Fibroblast of pulmonary artery (primary cell): ENCODE measurements at places on chromosomes 5 and 9.

- DNase-seq, result peak; percentile 16
Measured at GRCh38 chr5:168269937-168270330, 21.5 kb upstream of the WWC1 start.

GRCh38 chr9:92721548-92721947 is 43.1 kb downstream of the BICD2 start:
- DNase-seq, result no peak

- DNase-seq, result no peak
Measured at GRCh38 chr5:177336603-177337494, 14.6 kb downstream of the LMAN2 start.

DNA sequence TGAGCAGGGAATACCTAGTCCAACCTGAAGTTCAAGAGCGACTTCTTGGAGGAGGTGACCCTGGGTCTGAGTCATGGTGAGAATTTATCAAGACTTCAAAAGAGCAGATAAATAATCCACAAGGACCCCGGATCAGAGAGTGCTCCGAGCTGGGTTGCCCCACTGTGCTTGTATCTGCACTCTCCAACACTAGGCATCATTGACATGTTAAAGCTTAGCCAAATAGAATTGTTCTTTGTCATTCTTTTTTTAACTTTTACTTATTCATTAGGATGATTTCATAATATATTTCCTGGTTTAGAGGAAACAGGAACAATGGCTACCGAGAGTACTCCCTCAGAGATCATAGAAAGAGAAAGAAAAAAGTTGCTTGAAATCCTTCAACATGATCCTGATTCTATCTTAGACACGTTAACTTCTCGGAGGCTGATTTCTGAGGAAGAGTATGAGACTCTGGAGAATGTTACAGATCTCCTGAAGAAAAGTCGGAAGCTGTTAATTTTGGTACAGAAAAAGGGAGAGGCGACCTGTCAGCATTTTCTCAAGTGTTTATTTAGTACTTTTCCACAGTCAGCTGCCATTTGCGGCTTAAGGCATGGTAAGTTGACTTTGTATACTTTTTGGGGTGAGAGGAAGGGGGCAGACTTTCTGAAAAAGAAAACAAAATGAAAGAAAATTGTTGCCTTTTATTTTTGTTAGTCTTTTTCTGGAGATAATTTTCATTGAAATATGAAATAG is at the start of gene CARD6:
Gene CARD6, plus strand, starts transcription at position 300 of the 738 bp plus-strand sequence. Its CDS starts 16 bp downstream, at position 316.
- DNase-seq, result peak; percentile 65

DNA sequence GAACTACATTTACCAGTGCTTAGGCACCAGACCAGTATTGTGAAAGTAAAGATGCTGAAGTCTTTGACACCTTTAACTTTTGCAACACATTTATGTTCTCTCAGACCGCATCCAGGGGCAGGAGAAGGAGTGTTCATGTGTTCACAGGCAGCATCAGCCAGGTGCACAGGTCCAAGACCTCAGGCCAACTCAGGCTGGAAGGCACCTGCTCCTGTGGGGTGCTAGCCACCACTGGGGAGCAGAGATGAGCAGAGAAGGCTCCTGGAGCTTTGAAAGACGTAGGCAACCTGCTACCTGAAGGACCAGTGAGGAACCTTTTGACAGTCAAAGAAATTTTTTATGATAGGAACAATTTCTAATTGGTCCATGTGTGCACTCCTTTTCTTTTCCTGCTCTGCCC is 35.6 kb downstream of the DAPK1 start:
- DNase-seq, result no peak

GRCh38 chr9:7293091-7293490 is 506.5 kb downstream of the DMAC1 start:
- no peak for DNase-seq

DNA sequence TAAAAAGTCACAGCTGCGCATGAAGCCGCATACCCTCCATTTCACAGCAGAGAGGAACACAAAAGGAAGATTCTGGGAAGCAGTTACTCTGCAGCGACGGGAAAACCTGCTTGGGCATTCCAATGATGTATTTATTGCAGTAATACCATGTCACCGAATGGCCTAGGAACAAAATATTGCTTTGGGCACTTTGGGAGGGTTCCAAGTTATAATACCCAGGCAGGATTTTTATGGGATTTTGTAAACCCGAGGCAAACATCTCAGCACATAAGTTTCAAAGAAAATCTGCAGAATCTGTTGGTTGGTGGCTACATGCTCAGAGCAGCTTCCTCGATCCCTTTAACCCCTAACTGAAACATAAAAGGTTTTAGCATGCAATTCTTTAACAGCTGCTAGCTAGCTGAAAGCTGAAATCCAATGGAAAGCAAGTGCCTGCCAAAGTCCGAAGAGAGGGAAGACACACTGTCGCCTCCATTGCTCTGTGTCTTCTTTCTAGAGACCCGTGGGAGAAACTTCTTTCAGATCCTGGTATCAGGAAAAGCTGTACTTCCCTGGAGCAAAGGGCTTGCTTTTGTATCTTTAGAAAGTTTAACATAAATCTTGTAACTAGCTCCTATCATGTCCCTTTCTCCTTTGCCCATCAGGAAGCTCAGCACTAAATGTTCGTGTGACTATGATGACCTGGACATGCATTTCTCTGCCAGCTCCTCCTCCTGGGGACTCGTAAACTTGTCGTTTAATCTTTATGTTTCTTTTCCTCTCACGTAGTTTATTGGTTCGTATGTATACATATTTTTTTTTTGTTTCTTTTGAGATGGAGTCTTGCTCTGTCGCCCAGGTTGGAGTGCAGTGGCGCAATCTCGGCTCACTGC is 195.0 kb downstream of the MAPKAP1 start:
- DNase-seq, result no peak

DNA sequence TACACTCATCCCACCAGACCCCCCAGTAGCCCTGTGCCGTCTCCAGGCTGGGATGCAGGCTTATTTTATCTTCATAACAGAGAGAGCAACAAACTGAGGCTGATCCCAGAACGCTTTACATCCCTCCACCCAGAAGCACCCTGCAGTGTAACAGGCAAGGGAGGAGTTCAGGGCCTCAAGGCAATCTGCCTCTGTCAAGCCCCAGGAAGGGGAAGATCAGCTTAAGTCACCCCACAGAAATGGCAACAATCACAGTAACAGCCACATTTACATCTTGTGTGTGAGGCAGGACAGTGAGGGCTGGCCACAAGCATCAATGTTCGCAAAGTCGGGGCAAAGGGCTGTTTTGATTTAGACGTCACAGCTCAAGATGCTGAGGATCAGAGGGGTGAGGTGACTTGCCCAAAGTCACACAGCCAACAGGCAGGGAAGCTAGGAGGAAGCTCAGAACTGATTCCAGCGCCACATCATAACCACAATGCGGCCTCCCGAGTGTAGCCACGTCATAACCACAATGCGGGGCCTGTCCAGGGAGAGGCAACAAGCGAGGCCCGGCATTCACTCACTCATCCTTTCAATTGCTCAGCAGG is 14.4 kb downstream of the STK10 start:
- DNase-seq, result peak; percentile 46

DNA sequence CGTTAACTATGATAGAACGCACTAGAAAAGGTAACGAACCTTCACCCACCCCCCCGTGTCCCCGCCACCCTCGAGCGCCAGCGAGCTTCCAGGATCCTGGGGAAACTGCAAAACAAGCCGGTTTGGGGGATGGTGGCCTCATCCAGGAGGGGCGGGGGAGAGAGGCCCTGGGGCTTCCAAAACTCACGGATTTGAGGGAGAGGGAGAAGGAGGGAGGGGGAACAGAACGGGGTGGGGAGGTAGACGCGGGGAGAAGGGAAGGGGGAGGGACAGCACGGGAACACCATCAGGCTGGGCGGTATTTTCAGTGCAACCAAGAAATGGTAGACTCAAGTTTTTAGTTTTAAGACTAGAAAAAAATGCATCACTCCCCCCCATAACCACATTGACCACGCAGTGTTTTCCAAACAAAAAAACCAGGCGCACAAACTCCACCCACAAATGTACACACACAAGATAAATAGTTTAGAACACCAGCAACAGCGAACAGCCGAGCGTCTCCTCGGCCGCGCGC is 1.4 kb downstream of the NRARP start:
- peak; percentile 72 for DNase-seq

DNA sequence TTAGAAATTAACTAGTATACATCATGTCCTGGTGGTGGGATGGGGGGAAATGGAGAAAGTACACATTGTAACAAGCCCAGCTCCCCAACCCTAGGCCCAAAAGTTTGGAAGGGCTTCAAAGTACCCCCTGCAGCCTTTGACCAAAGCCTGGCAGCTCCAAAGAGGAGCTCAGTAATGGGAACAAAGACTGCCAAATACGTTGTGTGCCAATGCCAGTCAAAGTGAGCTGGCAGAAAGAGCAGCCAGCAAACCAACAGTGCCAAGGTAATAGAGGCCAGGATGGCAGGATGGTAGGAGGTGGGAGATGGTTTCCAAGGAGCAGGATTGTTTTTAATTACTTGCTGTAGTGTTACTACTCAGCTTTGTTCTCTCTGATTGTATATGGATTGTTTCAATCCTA is 248.3 kb downstream of the COX7C start:
- DNase-seq, result no peak

GRCh38 chr5:137305971-137306602 is 193.0 kb downstream of the SPOCK1 start:
- no peak for DNase-seq

- no peak for DNase-seq
Measured at GRCh38 chr9:92159058-92159457, 43.8 kb upstream of the SPTLC1 start.

GRCh38 chr5:71830681-71831539 is 111.8 kb downstream of the CARTPT start:
- peak; percentile 89 for DNase-seq

GRCh38 chr9:80410106-80410505 is 838.3 kb downstream of the TLE4 start:
- peak; percentile 3 for DNase-seq

- no peak for DNase-seq
Measured at GRCh38 chr5:159536646-159537045, 206.4 kb upstream of the IL12B start.

GRCh38 chr9:109821711-109822110 is 41.7 kb downstream of the PALM2AKAP2 start:
- DNase-seq, result no peak

DNA sequence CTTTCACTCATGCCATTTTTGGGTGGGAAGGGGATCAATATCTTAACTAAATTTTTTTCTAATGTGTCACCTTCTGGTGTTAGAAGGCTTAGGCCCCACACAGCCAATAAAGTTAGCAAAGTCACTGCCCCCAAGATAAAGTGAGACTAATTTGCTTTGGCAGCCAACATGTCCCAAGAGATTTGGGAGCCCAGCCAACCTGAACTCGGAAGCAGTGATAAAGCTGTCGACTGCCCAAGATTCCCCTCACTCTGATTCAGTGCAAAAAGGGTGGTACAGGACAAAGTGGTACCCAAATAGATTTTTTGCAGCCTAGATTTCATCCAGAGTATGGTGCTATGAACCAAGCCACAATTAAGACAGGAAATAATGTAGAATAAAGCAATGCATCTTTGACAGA is 572.5 kb upstream of the ARRDC3 start:
- DNase-seq, result no peak

DNA sequence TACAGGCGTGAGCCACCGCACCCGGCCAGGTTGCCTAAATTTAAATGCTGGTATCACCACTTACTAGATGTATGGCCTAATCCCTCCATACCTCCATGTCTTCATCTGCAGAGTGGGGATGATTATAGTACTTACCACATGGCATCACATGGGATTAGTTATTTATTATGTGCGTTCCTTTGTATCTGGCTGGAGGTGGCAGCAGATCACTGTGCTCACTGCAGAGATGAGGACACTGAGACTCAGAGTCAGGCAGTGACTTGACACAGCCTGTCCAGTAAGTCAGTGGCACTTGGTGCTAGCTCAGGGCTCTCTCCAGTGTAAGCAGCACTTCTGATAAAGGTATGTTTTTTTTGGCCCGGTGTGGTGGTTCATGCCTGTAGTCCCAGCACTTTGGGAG is 38.4 kb upstream of the HAND1 start:
- DNase-seq, result no peak

GRCh38 chr5:71528206-71528605 is 58.9 kb upstream of the MCCC2 start:
- no peak for DNase-seq

DNA sequence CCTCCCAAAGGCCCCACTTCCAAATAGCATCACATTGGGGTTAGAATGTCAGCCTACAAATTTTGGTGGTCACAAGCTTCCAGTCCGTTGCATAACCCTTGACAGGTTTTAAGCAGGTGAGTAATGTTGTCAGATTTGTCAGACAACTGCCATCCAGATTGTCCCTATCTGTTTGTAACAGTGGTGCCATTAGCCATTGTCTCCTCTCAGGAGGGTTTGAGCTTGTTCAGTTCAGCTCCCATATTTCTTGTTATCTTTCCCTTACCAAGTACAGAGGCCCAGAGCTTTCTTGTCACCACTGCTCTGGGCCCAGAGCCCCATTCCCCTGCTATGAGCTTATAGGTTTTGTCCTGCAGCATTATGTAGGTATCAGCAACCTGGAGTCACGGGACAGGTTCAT is 14.8 kb upstream of the GSN start:
- DNase-seq, result no peak

GRCh38 chr9:126975327-126976220 is 61.0 kb downstream of the RALGPS1 start:
- no peak for DNase-seq

DNA sequence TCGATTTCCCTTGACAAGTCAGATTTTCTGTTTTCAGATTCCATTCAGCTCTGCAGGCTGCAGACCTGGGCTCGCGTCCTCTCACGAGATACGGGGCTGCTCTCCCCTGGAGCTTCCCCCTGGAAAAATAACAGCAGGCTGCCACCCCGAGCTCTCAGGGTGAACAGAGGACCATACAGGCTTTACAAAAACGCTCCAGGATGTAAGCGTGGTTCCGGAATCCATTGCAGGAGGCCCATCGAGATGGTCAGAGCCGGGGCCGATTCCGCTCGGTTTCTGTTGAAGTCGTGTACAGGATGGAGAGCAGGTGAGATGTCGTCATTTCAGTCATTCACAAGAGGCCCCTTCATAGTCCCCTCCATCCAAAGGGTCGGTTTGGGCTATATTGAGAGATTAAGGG is 297.7 kb upstream of the IRX4 start:
- no peak for DNase-seq

DNA sequence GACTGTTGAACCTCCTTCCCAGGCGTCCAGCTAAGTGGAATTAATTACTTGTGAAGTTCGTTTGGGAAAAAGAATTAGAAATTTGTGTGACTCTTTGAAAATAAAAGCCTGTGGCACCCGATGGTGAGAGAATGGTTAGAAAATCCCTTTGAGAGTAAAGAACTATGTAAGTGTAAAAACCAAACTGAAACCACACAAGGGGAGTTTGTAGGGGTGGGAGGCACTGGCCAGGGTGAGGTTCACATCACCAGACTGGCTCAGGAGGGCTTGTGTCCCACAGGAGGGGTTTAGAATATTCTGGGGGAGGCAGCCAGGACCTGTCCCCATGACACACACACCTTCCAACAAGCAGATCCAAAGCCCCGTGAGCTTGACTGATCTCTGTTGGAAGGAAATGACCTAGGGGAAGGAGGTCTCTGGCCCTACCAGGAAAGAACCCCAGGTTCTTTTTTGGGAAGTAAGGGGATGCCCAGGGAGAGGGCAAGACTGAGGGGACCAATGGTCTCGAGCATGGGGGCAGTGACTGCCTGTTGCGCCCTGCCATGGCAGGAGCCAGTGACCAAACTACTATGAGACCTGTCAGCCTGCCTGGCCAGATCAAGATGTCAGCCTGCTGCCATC is 4.3 kb downstream of the SPATA24 start:
- DNase-seq, result no peak

GRCh38 chr9:115694991-115695390 is 458.6 kb upstream of the PAPPA start:
- DNase-seq, result peak; percentile 54
